CD4-positive, alpha-beta memory T cell (primary cell): ENCODE measurements at places on chromosomes 6 and 20.
A peak's percentile ranks its signal among the peaks of the same experiment; 100 is the strongest.

DNA sequence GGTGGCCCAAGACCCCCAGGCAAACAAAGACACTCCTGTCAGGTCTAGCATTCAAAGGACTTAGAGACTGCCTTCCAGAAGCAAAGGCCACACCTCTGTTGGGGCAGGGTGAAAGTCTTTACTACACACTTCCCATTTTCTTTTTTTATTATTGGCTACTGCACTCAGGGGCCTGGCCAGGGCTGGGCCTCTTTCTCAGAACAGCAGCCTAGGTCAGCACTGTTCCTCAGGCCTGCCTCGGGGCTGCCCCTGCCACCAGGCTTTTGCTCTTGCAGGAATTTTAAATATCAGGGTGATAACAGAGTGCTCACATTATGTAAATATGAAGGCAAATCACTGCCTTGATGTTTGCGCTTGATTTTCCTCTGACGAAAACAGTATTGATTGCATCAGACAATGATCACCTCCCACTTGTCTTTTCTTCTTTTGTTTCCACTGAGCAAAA lies 18.5 kb downstream of the GSTA4 start:
- DNase-seq = no peak

DNA sequence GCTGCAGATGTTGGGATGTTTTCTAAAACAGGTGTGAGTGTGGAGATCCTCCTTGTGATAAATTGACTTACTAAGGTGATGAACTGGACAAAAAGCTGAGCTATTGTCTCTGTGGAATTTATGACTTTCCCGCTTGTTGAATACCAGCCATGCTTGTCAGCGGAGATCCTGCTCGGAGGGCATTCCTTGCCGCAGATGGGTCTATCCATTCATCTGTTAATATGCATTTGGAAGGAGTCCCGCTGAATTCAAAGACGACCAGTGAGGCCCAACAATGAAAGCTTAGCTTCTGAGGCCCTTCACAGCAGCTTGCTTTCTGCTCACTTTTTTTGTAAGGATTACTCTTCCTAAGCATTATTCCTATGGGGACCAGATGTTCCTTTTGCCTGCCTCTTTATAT lies 124.9 kb downstream of the TIAM2 start:
- DNase-seq = no peak

GRCh38 chr6:94144807-94145206 lies 725.4 kb upstream of the EPHA7 start:
- no peak for DNase-seq

DNA sequence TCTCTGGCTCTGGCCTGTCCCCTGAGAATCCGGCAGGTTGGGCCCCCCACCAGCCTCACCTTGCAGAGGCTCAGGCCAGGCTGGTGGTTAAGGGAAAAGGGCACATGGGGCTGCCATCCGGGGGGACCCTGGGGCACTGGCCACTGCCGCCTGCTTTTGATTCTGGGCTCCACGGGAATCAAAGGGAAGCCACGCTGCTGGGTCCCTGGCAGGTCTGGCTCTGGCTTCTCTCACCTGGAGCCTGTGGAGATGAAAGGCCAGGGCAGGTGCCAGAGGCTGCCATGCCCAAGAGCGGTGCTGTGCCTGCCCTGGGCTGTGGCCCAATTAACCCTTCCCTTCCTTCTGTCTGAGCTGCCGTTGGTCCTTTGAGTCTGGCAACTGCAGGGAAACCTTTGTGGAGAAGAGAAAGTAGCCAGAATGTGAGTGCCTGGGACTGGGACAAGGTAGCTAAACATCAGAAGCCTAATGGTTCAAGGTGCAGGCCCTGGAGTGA lies 9.4 kb upstream of the CDH22 start:
- no peak for DNase-seq

DNA sequence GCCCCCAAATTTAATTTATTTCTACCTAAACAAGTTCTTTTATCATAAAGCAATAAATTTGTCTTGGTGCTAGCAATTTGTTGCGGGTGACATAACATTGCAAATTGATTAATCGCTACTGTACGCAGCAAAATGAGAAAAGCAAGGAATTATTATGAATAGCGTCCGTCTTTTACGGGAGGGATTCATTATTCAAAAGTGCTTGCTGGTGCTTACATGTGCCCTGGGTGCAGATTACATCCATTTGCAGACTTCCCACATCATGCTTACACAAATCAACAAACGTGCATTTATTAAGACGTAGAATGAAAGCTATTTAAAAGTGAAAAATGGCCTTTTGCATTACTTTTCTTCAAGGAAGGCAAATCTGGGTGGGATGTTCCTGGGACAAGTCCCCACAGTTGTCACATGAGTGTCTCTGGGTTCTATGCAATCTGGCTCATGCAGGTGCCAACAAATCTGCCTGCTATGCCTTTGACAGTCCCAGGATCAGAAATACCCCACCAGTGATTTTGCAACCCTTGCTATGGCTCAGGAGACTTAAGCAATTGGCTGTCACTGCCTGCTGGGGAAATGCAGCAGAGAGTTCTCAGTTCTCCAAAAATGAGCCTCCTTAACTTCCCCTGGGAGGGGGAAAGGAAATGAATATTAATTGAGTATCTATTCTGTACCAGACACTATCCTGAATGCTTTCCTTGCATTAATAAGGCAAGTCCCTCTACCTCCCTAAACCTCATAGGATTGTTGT lies 30.1 kb upstream of the MAFB start:
- no peak for DNase-seq

DNA sequence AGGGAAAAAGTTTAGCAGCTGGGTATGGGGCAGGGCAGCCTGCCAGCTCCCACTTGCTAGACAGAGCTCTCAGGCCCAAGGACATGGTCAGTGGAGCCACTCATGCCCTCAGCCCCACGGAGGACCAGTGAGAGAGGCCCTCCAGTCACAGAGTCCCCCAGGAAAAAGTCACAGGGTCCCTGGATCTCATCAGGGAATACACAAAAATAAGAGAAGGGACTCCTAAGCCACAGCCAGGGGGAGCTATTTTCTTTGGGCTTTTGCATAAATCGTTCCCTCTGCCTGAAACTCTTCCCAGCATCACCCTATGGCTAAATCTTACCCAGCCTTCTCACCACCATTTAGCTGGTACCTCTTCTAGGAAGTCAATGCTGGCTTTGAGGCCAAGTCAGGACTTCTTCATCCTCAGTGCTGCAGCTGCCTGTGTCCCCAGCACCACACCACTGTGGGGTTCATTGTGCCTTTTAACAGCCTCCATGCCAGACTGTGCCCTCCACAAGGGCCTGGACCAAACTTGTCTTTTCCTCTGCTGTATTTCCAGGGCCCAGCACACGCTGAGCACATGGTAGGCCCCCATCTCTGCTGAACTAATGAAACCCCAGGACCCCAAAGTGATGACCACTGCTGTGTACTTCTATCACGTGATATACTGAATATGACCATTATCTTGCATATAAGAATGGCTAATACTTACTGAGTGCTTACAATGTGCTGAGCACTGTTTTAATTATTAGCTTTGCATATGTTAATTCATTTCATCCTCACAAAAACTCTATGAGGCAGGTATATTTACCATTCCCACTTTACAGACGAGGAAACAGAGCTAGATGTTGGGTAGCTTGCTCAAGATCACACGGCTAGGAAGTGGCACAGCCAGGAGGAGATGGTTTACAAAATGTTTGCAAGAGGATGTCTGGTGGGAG lies 2.0 kb downstream of the ZNF335 start:
- peak; percentile 29 for DNase-seq

DNA sequence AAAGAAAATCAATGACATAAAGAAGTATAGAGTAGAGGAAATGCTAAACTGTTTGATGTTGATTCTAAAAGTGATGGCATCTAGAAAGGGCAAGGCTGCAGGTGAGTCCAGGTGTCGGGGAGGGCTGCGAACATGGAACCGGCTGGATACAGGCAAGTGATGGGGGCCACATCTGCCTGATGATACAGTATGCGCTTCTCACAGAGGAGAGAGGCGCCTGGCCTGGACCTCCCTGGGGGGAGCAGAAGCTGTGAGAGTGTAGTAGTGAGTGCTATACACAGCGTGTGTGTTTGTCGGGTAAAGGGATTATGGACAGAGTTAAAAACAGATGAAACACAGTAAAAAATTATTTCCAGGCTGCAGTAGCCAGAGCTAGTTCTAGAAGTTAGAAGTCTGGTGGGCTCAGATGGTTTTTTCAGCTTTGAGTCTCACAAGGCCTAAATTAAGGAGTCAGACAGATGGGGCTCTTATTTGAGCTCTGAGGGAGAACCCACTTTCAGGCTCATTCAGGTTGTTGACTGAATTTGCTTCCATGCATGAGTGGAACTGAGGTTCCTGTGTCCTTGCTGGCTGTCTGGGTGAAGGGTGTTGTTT lies 195.8 kb upstream of the ARG1 start:
- DNase-seq = no peak

GRCh38 chr20:7935027-7935551 lies 5.2 kb downstream of the HAO1 start:
- no peak for DNase-seq

DNA sequence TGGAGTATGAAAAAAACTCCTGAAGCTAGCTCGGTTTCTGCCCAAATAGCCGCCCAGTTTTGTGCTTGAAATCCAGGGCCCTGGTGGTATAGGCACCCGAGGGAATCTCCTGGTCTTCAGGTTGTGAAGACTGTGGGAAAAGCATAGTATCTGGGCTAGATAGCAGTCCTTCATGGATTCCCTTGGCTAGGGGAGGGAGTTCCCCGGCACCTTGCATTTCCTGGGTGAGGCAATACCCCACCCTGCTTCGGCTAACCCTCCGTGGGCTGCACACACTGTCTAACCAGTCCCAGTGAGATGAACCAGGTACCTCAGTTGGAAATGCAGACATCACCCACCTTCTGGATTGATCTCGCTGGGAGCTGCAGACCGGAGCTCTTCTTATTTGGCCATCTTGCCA lies 184.5 kb upstream of the SLC35B3 start:
- no peak for DNase-seq

DNA sequence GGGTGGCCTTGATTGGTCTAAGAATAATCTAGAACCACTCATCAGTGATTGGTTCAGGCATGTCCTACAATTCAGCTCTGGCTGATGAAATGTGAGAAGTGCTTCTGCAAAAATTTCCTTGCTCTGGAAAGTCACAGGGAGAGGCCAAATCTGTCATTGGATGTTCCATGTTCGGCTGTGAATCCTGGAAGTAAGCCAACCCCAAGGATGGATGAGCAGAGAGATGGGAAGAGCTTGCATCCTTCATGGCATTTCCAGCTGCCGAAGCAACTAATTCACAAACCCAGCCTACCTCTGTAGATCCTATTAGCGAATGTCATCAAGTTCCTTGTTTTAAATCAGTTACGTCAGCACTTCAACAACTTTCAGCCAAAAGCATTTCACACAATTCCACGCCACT lies 187.2 kb upstream of the SOX4 start:
- DNase-seq = no peak
